ENCODE measurements at places on chromosomes 7 and 10. TPM values are rescaled to one million over a fixed set of nuclear protein-coding genes. Genes with fewer than 3 reads are reported as not detected.

CRTAC1 gene
- not detected for total RNA-seq

ABCB1 gene
- total RNA-seq, result 1.8 TPM

ANKRD26 gene
- 7.0 TPM for total RNA-seq

NUTM2A gene
- 1.3 TPM for total RNA-seq

CHPF2 gene
- 56.3 TPM for total RNA-seq

LHFPL3 gene
- not detected for total RNA-seq

ARHGAP12 gene
- total RNA-seq, result 26.0 TPM

OR2A7 gene
- total RNA-seq, result 4.4 TPM

NANOS1 gene
- total RNA-seq, result 9.8 TPM

CALHM3 gene
- total RNA-seq, result not detected
